Nephron progenitor cell (in vitro differentiated cells): ENCODE measurements at places on chromosomes 12 and 14.

DNA sequence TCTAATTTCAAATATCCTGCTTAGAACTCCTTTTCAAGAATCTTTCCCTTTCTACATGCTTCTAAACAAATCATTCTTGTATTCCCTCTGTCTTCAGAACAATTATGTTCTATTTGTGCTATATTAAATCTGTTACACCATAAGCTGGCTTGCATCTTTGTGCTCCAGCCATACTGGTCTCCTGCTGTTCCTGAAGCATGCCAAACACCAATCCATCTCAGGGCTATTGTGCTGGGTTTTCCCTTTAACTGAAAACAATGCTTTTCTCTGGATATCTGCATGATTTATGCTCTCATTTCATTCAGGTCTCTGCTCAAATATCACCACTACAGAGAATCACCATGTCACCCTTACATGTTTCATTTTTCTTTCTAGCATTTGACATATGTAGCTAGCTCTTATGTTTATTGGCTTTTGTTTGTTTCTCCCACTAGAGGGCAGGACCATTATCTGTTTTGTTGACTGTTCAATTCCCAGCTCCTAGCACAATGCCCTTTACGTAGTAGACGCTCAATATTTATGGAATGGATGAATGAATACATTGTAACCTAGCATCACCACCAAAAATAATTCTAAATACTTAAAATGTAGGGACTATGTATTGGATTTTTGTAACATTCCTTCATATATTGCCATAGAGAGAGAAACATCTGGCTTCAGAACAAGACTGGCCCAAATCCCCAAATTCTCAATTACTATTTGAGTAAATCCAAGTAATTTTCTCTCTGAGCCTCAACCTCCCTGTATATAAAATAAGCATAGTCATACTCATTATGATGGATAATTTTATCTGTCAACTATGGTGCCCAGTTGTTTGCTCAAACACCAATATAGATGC lies 302.0 kb upstream of the SYT1 start:
- no peak overlapping the region for H3K27ac ChIP-seq
- no peaks in the 10 kb centered on the region for H3K36me3 ChIP-seq
- no peak overlapping the region for H3K4me3 ChIP-seq
- no peak for DNase-seq
- peaks cover 6% of the 10 kb centered on the region for H3K4me1 ChIP-seq

DNA sequence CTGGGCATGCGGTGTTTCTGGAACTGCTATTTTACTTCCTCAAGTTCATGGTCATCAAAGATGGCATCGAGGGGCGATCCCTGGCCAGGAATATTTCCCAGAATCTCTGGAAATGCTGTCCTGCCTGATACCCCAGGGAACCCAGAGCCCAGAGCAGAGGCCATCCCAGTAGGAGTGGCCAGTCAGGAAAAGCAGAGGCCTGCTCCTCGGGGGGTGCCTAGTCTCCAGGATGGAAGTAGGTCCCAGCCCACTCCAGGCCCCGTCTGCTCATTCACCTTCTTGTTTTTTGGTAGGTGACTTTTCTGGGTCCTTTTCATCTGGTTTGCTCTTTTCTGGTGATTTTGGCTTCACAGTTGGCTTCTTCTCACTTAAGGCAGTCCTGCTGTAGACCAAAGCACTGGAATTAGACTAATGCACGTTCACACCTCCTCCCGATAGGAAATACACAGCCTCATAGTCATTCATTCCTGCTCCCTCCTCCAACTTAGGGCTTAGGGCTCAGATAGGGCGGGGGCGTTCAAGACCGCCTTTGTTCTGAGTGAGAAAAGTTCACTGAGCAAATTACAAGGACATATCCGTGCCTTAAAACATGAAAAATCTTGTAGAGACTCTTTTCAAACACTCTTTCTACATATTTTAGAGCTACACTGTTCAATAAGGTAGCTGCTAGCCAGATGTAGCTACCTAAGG lies 51.1 kb downstream of the TRAFD1 start:
- H3K4me3 ChIP-seq, result no peak overlapping the region
- peaks cover 64% of the 10 kb centered on the region for H3K36me3 ChIP-seq
- H3K27me3 ChIP-seq, result no peaks in the 10 kb centered on the region
- no peaks in the 10 kb centered on the region for H3K4me1 ChIP-seq

- no peak overlapping the region for H3K4me3 ChIP-seq
- H3K36me3 ChIP-seq, result no peaks in the 10 kb centered on the region
- H3K4me1 ChIP-seq, result no peaks in the 10 kb centered on the region
- peaks cover 9% of the 10 kb centered on the region for H3K27me3 ChIP-seq
These were observed 480.7 kb downstream of the PRKD1 start for GRCh38 chr14:29446971-29447370.

- H3K27ac ChIP-seq, result no peak overlapping the region
- peaks cover 4% of the 10 kb centered on the region for H3K36me3 ChIP-seq
- DNase-seq, result no peak
- H3K4me3 ChIP-seq, result no peak overlapping the region
These were observed 11.9 kb upstream of the ATF7 start for GRCh38 chr12:53638057-53638456.

DNA sequence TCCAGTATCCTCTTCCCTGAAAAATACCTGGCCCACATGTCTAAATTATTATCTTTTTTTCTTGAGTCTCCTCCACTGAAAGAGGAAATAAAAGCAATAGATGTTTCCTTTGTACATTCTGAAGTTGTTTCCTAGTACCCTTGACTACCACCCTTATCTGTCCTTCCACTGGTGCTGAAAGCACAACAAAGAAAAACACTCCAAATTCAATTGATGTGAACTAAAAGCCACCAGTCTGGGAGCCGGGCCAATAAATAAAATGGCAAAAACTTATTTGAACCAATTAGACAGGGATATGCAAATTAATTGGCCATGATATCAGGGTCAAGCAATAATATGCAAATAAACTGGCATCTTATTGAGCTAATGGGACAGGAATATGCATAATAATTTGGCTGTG lies 330.5 kb downstream of the PAWR start:
- peaks cover 5% of the 10 kb centered on the region for H3K36me3 ChIP-seq
- no peak overlapping the region for H3K27ac ChIP-seq
- no peaks in the 10 kb centered on the region for H3K27me3 ChIP-seq
- DNase-seq, result no peak

- H3K36me3 ChIP-seq, result peaks cover 10% of the 10 kb centered on the region
- peaks cover 13% of the 10 kb centered on the region for H3K4me1 ChIP-seq
- DNase-seq, result no peak
- H3K27ac ChIP-seq, result no peak overlapping the region
These were observed 147.6 kb downstream of the NDUFA12 start for GRCh38 chr12:94855853-94856252.

- H3K27ac ChIP-seq, result peak overlapping the region; percentile 20
- no peak overlapping the region for H3K4me3 ChIP-seq
- H3K27me3 ChIP-seq, result peaks cover 4% of the 10 kb centered on the region
- DNase-seq, result no peak
These were observed 20.5 kb upstream of the DUSP6 start for GRCh38 chr12:89372584-89373370.

GRCh38 chr12:6567112-6567670 lies 900 bp downstream of the NOP2 start:
- H3K27ac ChIP-seq, result peak overlapping the region; percentile 9
- H3K4me1 ChIP-seq, result peaks cover 28% of the 10 kb centered on the region
- no peaks in the 10 kb centered on the region for H3K27me3 ChIP-seq
- H3K36me3 ChIP-seq, result peaks cover 60% of the 10 kb centered on the region

DNA sequence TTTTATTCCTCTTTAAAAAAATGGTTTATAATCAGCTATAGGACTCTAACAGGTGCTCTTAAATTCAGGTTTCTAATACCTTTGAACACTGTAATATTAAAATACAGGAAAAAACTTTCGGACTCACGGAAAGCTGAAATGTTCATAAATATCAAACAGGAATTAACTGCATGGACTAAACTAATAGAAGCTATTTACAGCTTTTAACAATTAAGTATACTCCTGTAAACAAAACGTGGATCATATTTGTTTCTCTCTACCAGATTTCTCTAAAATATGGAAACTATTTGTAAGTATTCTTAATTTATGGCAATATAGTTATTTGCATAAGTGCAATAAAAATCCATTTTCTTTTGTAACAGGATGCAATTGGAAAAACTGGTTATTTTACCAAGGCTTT lies 108.9 kb upstream of the RESF1 start:
- no peak overlapping the region for H3K4me3 ChIP-seq
- peaks cover 10% of the 10 kb centered on the region for H3K4me1 ChIP-seq
- no peak overlapping the region for H3K27ac ChIP-seq
- peaks cover 7% of the 10 kb centered on the region for H3K27me3 ChIP-seq
- peaks cover 34% of the 10 kb centered on the region for H3K36me3 ChIP-seq
- no peak for DNase-seq

- H3K27me3 ChIP-seq, result peaks cover 20% of the 10 kb centered on the region
- no peaks in the 10 kb centered on the region for H3K36me3 ChIP-seq
- H3K4me3 ChIP-seq, result peak overlapping the region; percentile 87
- H3K27ac ChIP-seq, result no peak overlapping the region
These were observed 1.9 kb downstream of the GPHN start for GRCh38 chr14:66509874-66510273.

- peaks cover 22% of the 10 kb centered on the region for H3K4me1 ChIP-seq
- peak; percentile 19 for DNase-seq
- H3K27ac ChIP-seq, result no peak overlapping the region
- H3K4me3 ChIP-seq, result no peak overlapping the region
- H3K36me3 ChIP-seq, result no peaks in the 10 kb centered on the region
These were observed 5.5 kb downstream of the NKX2-1 start for GRCh38 chr14:36514278-36515104.

GRCh38 chr12:63915105-63915800 lies 70.8 kb downstream of the SRGAP1 start:
- H3K27me3 ChIP-seq, result no peaks in the 10 kb centered on the region
- peaks cover 56% of the 10 kb centered on the region for H3K4me1 ChIP-seq
- no peak overlapping the region for H3K4me3 ChIP-seq
- H3K27ac ChIP-seq, result no peak overlapping the region

DNA sequence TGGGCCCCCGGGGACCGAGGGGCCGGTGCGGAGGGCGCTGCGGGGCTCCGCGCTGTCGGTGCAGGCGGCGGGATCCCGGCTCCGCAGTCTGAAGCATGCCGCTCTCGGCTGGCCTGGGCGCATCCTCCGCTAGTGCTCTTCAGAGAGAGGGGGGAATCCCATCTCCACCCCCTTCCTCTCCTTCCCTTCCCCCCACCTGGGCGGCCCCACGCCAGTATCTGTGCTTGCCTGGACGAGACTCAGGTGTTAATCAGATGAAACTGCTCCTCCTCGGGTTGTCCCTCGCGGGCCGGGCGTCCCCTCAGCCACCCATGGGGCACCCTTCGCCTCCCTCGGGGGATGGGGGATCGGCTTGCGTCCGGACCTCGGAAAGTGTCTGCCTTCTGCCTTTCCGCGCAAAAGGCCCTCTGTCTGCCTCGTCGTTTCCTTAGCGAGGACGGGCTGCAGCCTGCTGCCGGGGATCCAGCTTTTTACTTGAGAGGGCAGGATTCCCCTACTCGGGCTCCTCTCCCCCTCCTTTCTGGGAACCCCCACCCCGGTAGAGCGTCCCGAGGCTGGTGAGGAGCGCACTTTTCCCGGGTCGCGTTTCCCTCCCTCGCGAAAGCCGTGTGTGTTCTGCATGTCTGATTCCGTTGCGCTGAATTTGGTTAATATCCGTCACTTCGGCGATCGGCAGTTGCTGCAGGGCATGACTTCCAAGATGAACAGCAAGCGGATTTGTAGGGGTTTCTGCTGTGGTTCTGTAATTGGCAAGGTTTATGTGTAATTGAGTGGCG lies 1.1 kb downstream of the GPHN start:
- peak overlapping the region; percentile 87 for H3K4me3 ChIP-seq
- H3K36me3 ChIP-seq, result no peaks in the 10 kb centered on the region
- H3K27ac ChIP-seq, result no peak overlapping the region
- peaks cover 25% of the 10 kb centered on the region for H3K4me1 ChIP-seq
- peak; percentile 53 for DNase-seq
- H3K27me3 ChIP-seq, result peaks cover 20% of the 10 kb centered on the region

GRCh38 chr12:1830981-1831963 lies 10.9 kb downstream of the LRTM2 start:
- no peak overlapping the region for H3K4me3 ChIP-seq
- peaks cover 86% of the 10 kb centered on the region for H3K27me3 ChIP-seq
- H3K27ac ChIP-seq, result no peak overlapping the region
- H3K36me3 ChIP-seq, result no peaks in the 10 kb centered on the region

GRCh38 chr12:12070674-12071656 lies at the start of gene BCL2L14:
Gene BCL2L14, plus strand, starts transcription at chr12:12070939. Its CDS starts 8,367 bp downstream, at chr12:12079306.
- H3K27me3 ChIP-seq, result peaks cover 3% of the 10 kb centered on the region
- no peak within 1 kb of the TSS for H3K4me3 ChIP-seq
- DNase-seq, result no peak
- peaks cover 19% of the 10 kb centered on the region for H3K4me1 ChIP-seq

DNA sequence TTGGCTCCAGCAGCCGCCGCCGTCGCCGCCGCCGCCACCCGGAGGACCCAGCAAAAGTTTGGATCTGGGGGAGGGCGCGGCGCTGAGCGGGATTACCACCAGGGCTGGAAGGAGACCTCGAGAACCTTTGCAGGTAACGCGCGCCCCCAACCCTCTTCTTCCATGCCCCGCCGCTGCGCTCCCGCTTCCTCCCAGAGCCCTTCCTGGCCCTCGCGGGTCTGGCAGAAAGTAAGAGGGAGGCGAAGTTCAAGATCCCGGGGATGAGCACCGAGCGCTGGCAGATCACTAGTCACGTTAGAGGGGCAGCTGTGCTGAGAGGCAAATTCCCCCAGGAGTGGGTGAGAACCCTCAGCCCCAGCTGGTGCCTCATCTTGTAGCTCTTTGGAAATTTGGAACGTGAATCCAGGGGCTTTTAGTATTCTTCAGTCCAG lies 3.9 kb downstream of the FLRT2 start:
- H3K4me1 ChIP-seq, result peaks cover 83% of the 10 kb centered on the region
- DNase-seq, result peak; percentile 51
- H3K4me3 ChIP-seq, result peak overlapping the region; percentile 88
- H3K36me3 ChIP-seq, result no peaks in the 10 kb centered on the region
- peaks cover 62% of the 10 kb centered on the region for H3K27me3 ChIP-seq

GRCh38 chr12:89960607-89961394 lies 252.2 kb upstream of the ATP2B1 start:
- H3K4me3 ChIP-seq, result no peak overlapping the region
- peaks cover 6% of the 10 kb centered on the region for H3K27me3 ChIP-seq
- no peaks in the 10 kb centered on the region for H3K4me1 ChIP-seq
- no peak overlapping the region for H3K27ac ChIP-seq
- H3K36me3 ChIP-seq, result no peaks in the 10 kb centered on the region
- no peak for DNase-seq

- no peak overlapping the region for H3K4me3 ChIP-seq
- H3K36me3 ChIP-seq, result no peaks in the 10 kb centered on the region
These were observed 13.8 kb downstream of the KRT8 start for GRCh38 chr12:52891044-52891443.

DNA sequence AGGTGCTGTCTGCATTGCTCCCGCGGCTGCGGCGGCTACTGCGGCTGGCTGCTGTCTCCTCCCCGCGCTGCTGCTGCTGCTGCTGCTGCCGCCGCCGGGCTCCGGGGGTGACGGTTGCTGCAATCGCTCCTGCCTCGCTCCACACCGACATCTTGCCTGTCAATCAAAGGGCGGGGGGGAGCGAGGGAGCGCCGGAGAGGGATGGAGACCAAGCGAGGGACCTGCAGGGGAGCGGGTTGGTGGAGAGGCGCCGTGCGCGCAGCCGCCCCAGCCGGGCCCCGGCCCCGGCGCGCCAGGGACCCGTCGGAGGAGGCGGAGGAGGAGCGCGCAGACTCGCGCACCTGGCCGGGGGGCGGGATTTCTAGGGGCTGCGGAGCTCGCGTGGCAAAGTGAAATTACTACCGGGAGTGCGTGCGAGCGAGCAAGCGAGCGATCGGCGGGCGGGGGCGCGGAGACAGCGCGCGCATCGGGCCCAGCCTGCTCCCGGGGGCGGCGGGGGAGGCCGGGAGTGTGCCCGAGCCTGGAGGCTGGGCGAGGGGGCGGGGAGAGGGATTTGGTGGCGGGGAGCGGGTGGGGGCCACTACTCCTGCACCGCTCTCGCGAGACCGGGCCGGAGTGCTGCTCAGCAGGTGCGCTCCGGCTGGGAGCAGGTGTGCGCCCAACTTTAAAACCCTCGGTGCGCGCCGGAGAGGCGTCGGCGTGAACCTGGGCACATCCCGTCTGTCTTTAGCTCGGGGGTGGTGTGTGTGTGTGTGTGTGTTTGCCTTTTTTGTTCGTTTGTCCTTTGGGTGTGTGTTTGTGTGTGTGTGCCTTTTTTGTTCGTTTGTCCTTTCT lies at the start of gene KSR2:
Gene KSR2, minus strand, starts transcription at position 165 of the 834 bp plus-strand sequence. CDS start 735 bp downstream, outside the sequence.
- H3K4me1 ChIP-seq, result peaks cover 21% of the 10 kb centered on the region
- DNase-seq, result peak; percentile 80
- H3K27me3 ChIP-seq, result peaks cover 93% of the 10 kb centered on the region
